ENCODE measurements at places on chromosomes 3 and 15.

- DNase-seq: no peak
Observed at GRCh38 chr15:78374436-78375393, 34.6 kb downstream of the CRABP1 start.

- DNase-seq: no peak
Observed at GRCh38 chr3:130737622-130738021, 9.0 kb downstream of the PIK3R4 start.

- no peak for DNase-seq
Observed at GRCh38 chr3:23159929-23160328, 43.2 kb upstream of the UBE2E2 start.

DNA sequence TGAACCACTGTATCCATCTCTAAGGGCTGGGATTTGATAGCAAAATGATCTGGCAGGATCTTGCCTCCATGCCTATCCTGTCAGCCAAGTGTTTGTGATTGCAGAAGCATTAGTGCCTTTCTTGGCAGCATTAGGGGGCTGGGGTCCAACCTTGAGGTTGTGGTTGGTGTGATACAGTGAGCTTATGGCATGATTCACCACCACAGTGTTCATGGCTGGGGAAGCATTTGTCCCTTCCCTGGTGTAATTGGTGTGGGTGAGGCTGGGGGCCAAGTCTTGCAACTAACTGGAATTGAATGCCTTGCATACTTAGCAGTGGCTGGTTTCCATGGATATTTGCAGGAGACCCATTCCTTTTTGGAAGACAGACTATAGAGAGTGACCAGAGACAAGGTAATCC is 271.0 kb upstream of the TBL1XR1 start:
- DNase-seq: no peak

GRCh38 chr3:47586746-47587145 is 8.1 kb upstream of the CSPG5 start:
- DNase-seq: no peak

- DNase-seq: peak; percentile 2
Observed at GRCh38 chr3:51721062-51721745, 14.3 kb downstream of the GRM2 start.

DNA sequence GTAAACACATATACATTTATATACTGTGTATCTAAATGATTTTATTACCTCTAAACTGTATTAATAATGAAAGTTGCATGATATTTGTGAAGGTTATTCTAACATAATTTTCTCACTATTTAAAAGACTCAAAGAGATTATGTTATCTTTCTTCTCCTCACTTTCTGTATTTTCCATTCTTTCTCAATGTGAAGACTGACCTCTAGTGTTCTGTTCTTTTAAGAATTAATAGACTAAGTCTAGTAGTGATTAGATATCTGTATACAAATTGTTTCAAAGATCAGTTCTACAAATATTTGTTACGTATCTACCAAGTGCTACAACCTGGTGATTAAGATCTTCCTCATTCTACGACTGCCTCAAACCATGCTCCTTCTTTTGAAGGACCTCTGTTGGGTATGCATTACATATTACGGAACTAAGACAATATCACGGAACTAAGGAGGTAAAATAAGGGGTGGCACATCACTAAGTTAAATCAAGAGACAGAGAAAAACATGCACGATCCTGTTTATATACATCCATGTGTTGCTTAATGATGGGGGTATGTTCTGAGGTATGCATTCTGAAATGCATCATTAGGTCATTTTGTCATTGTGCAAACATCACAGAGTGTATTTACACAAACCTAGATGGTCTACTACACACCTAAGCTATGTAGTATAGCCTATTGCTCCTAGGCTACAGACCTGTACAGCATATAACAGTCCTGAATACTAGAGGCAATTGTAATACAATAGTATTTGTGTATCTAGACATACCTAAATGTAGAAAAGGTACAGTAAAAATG is 161.5 kb upstream of the KBTBD8 start:
- DNase-seq: no peak

- no peak for DNase-seq
Observed at GRCh38 chr15:96728591-96728990, 398.1 kb downstream of the NR2F2 start.

DNA sequence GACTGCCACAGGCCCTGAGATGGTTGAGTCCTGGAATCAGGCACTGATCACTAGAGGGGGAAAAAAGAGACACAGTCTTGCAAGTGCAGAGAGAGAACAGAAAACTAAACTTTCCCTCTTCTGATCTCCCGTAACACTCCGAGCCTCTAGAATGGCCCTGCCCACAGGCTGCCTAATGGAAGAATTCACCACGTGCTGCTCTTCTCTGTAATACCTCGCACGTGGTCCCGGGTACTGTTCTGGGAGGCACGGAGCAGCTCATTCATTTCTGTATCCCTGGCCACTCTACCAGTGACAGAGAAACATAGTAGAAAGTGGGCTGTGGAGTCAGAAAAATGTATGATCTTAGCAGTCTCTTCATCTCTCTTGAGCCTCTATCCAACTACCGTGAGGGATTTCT is 30.4 kb downstream of the VGLL4 start:
- no peak for DNase-seq

DNA sequence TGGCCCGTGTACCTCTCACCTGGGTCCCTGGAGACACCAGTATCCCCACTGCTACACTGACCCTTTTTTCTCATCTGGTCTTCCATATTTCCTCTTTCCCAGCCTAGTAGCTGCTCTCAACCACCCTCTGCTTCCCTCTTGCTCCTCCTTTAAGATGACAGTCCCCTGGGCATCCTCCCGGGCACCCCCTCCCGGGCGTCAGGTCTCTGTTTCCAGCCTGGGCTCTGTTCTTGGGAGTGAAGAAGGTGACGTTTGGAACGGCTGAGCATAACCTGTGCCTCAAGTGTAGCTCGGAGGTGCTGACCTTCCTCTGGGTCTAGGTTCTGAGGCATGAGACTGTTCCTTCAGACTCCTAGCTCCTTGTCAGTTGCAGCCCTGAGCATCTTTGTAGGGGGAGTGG is 101.2 kb downstream of the VGLL4 start:
- DNase-seq: no peak

- no peak for DNase-seq
Observed at GRCh38 chr3:128082546-128082945, 30.3 kb downstream of the SEC61A1 start.

DNA sequence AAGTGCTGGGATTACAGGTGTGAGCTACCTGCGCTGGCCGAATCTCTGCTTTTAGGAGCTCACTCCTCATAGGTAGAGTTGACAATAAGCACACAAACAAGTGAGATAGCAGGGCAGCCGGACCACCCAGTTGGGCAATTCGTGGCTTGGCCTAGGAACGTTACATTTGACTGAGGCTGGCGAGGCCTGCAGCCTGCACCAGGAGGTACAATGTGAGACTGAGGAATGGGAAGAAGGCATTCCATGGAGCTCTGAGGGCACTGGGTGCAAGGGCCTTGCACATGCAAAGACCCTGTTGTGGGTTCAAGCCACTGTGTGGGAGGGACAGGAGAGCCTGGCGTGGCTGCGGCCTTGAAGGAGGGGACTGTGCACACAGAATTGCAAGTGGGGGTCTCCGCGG is 152.5 kb downstream of the LRRK1 start:
- DNase-seq: no peak

DNA sequence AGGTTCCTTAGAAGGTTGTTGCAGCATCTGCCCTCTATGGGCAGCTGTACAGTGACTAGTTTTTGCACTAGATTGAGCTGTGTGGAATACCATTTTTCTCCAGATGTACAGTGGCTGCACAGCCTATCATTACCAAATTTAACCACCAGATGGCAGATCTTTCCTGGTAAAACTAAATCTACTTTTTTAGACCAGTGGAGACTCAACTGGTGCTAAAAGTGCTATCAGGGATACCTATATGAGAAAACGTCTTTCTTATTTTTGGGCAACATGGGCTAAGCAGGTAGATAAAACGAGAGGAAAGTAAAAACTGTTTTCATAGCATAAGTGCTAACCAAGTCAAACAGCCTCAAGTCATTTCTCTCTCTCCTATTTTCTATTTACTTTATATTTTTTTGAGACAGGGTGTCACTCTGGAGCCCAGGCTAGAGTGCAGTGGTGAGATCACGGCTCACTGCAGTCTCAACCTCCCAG is 21.2 kb downstream of the IGSF10 start:
- peak; percentile 54 for DNase-seq

- DNase-seq: no peak
Observed at GRCh38 chr3:126851382-126851781, 131.5 kb upstream of the PLXNA1 start.

DNA sequence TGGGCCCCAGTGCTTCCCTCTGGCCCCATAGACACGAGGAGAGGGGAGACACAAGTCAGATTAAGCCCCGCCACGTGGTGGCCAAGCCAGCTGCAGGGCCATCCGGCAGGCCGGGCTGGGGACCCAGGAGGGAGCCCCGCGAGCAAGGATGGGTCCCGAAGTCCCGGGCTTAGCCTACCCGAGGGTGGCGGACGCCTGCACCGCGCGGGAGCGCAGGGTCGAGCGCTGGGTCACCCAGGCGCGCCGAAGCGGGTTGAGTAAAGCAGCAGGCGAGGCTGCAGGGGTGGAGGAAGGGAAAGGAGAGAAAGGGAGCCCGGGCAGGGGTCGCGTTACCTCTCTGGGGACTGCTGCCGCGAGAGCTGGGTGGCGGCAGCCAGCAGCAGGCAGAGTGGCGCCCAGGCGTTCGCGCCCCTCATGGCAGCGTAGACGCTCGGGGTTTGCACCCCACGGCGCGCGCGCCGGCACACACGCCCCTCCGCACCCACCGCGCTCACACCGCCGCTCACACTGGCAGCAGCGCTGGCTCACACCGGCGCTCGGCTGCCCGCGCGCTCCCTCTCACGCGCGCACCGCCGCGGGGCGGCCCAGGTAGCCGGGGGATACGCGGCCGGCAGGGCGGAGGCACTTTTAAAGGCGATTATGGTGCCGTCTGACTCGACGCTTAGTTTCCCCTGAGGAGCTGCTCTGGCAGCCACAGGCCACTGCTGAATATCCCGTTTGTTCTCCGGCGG is at the start of gene PCOLCE2:
PCOLCE2 (minus strand) TSS at position 603 of the 731 bp plus-strand sequence; CDS start at position 416, 187 bp downstream.
- peak; percentile 65 for DNase-seq

DNA sequence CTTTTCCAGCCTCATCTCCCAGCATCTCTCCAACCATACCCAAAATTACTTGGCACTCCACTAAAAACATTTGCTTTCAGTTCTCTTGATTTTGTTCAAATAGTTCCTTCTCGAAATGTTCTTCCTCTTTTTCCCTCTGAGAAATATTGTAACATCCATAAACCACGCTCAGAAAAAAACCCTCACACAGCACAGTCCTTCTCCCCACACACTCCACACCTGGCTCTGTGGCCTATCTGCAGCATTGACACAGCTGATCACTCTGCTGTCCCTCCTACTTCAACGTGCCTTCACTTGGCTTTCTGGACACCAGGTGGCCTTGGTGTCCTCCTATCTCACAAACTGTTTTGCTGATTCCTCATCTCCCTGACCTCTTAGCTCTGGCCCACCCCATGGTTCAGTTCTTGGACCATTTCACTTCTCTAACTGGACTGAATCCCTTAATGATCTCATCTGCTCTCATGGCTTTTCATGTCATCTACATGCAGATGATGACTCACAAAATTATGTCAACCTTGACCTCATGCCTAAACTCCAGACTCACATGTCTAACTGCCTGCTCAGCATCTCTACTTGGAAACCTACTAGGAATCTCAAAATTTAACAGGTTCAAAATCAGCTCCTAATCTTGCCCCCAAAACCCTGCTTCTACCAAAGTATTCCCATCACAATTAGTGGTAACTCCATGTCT is 93.3 kb downstream of the TRIM42 start:
- no peak for DNase-seq

DNA sequence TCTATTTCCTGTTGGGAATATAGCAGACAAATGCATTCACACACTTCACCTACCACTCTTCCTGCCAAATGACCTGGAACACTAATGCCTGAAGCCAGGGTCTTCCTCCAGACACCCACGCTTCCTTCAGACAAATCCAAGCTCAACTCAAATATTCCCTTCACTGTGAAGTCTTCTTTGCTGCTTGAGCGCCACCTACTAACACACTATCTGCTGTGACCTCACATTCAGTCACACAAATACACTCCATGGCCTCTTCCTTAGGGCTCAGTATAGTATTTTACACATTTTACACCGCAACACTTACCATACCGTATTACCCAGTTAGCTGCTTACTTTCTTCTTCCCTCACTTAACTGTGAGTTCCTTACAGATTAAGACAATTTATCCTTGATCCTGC is 149.4 kb downstream of the SHOX2 start:
- DNase-seq: no peak

DNA sequence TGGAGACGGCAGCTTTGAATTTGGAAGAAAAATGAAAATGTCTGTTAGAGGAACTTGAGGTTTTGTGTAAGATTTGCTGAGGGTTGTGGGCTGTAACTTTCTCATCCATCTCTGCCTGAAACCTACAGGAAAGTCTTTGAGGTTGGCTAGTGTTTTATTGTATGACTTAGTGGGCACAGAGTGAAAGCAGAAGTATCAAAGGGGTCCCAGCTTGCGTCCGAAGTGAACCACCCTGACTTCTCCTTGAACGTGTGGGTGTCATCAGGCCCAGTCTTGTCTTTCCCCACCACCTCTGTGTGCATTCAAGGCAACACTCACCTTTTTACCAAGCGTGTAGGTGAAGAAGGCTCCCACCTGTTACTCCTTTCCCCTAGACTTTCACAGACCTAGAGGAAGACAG is 682.1 kb upstream of the CFAP20DC start:
- DNase-seq: no peak

- no peak for DNase-seq
Observed at GRCh38 chr3:139480585-139480984, 4.3 kb upstream of the RBP2 start.

DNA sequence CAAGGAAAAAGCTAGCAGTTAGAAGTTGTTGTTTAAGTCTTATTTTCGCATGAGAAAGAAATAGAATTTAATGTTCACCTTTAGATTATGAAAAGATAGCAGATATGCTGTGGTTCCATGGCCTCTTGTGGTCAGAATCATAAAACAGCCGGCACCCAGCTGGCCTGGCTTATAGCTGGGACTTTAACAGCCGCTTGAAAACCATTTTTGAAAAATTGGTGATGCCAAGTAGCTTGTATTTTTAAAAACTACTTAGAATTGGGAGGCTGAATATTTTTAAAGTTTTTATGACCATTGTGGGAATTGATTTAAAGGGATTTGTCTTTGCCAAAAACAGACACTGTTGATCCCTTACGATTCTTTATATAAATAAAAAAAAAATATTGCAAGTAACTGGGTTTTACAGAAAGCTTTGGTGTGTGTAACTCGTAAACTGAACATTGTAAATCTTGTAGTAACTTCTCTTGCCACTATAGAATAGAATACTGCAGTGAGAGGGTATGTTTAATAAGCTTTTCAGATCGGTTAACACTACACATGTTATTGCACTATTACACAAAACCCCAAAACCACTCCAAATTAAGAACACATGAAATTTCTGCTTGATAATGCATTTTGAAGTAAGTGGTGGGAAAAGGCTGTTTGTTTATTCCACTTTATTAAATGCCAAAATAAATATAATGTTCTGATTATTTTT is 6.6 kb downstream of the ARRDC4 start:
- DNase-seq: no peak

GRCh38 chr15:58387130-58387529 is 44.7 kb upstream of the LIPC start:
- no peak for DNase-seq

GRCh38 chr15:89085289-89085926 is 2.8 kb upstream of the ABHD2 start:
- no peak for DNase-seq
